ENCODE measurements at places on chromosomes 16 and 17.
A peak's percentile ranks its signal among the peaks of the same experiment; 100 is the strongest.

DNA sequence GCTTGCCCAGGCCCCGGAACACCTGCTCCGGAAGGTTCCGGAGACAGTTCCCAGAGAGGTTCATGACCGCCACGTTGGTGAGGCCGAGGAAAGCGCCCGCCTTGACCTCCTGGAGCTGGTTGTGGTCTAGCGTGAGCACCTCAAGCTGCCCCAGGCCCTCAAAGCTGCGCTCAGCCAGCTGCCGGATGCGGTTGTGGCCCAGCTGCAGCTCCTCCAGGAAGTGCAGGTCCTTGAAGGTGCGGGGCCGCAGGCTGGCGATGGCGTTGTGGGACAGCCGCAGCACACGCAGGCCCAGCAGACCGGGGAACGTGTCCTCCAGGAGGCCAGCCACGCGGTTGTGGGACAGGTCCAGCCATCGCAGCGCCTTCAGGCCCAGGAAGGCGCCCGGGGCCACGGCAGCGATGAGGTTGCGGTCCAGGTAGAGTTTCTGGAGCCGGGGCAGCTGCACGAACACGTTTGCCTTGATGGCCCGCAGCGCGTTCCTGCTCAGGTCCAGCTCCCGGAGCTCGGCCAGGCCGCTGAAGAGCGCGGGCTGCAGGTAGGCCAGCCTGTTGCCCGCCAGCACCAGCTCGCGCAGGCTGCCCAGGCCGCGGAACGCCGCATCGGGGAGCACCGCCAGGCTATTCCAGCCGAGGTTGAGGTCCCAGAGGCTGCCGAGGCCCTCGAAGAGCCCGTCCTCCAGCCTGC is 2.1 kb downstream of the IGFALS start:
- DNase-seq = no peak

- DNase-seq = no peak
These were observed 285.2 kb downstream of the SEC14L1 start for GRCh38 chr17:77425791-77426641.

DNA sequence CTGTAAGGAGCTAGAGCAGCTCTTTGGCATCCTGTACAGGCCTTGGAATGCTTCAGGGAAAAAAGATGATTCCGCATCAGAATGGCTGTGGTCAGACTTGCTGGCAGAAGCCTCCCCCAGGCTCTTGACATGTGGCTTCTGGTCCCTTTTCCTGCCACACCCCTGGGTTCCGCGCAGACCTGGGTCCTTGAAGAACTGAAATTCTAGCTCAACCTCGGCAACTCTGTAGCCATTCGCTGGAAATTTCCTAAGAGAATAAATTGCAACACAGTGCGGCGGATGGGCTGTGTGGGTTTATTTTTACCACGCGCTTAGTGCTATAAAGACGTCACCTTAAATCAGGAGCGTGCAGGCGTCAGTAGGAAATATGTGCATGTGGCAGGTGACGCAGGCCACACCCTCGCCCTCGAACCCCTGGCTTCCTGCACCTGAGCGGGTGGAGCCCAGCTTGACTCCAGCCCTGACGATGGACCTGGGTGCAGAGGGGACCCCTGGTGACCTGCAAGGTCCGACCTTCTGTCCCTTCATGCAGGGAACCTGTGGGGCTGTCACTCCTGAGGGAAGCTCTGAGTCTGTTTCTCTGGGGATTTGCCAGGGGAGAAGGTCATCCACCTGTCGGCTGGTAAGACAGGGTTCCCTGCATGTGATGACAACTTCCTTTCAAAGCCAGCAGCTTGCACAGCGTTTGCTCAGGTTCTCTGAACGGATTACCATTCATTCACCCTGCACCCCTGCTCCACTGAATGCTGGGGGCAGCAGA is 46.3 kb downstream of the METRNL start:
- DNase-seq = peak; percentile 14

DNA sequence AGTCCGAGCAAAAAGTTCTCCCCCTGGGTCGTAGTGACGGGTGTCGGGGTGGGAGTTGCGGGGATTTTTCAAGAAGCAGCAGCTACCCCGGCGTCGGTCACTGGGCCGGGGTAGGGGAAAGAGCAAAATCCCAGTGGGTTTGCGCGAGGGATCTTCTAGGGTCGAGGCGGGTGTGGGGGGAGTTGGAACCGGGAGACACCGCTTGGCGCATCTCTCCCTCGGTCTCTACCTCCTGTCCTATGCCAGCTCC is 2.3 kb upstream of the UBTF start:
- no peak for DNase-seq

DNA sequence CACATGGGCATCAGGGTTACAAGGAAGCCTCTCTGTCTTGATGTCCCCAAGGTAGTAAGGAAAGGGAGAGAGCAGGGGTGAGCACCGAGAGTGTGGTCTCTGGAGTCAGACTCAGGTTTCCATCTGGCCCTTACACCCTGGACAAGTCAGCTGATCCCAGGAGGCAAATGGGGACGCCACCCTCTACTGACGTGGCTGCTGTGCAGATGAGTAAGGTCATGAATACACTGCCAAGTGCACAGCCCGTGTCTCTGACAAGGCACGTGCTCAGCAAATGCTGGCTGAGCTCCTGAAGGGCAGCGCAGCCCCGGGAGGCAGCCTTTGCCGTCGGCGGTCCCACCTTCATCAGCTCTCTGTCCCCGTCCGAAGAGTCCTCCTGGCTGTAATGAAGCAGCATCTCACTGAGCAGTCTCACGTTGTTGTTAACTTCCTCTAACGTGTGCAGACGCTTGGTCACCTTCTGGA is 19.4 kb downstream of the GGA3 start:
- DNase-seq = no peak

GRCh38 chr17:66904760-66905624 is 59.5 kb upstream of the CACNG4 start:
- no peak for DNase-seq

GRCh38 chr16:10787304-10787703 is 31.3 kb downstream of the TVP23A start:
- no peak for DNase-seq

- DNase-seq = no peak
These were observed 381.0 kb upstream of the TNRC6C start for GRCh38 chr17:77577491-77577890.

- DNase-seq = no peak
These were observed 384.9 kb upstream of the SOX9 start for GRCh38 chr17:71735893-71736292.

DNA sequence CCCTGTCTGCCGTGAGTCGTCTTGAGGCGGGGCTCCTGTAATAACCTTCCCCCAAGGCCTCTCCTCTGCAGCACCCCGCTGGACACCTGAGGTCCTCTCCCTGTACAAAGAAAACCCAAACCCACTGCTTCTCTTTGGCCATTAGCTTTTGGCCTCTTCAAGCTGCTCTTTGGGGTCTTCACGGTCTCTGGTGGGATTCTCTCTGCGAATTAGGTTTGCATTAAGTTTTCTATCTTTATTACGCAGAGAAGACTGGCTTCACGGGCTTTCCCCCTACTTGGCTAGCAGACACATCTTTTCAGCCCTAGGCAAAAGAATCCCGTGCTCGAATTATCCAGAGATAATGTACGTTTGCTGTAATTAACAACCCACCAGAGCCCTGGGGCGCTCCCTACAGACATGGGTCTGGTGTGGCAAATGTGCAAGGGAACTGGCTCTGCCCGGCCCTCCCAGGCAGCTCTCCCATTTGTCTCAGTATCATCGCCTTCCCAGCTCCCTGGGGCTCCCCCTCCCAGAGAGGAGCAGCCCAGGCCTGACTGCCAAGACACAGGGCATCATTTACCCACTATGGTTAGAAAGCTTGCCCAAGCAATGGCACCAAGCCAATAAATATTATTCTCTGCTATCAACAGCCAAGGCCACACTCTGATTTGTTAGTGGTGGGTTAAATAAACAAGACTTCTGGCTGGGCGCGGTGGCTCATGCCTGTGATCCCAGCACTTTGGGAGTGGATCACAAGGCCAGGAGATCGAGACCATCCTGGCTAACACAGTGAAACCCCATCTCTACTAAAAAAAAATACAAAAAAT is 24.7 kb upstream of the KLHDC4 start:
- no peak for DNase-seq

DNA sequence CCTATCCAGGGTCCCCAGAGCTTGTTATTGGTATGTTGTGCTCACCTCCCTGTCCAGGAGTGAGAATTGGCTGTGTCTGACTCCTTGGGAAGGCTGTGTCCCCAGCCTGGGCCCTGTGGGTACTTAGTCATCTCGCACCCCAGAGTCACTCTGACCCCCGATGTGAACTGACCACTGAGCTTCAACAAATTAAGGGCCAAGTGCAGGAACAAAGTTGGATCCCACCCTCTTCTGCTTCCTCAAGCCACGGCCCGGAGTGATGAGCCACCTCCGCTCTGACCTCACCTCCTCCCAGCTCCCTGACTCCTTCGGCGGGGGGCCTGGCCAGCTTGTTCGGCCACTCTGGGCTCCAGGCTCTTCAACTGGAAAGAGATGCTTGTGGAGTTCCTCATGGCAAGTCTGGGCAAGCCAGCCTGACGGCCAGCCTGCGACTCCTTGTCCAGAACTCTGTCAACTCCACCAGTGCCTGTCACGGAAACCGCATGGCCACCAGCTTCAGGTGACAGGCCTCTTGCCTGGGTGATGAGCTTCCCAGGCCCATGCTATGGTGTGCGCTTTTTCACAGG is 22.3 kb upstream of the MPRIP start:
- DNase-seq = no peak

DNA sequence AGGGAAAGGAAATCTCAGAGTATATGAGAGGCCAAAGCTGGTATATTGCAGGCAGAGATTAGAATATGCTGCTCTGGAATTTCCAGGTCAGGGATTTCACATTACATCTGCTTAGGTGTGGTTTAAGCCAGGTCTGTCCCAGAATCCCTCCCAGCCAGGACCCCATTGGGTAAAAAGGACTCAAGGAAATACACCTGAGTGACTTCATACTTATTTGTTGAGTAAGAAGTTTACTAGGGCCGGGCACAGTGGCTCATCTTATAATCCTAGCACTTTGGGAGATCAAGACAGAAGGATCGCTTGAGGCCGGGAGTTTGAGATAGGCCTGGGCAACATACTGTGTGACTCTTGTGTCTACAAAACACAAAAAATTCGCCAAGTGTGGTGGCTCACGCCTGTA is 7.2 kb downstream of the PIPOX start:
- DNase-seq = no peak

- DNase-seq = no peak
These were observed 84.1 kb downstream of the SHISA9 start for GRCh38 chr16:12985516-12985915.

GRCh38 chr17:46842835-46843234 is 8.5 kb upstream of the WNT9B start:
- no peak for DNase-seq

- DNase-seq = no peak
These were observed 5.0 kb upstream of the SDR42E1 start for GRCh38 chr16:82016263-82016662.

DNA sequence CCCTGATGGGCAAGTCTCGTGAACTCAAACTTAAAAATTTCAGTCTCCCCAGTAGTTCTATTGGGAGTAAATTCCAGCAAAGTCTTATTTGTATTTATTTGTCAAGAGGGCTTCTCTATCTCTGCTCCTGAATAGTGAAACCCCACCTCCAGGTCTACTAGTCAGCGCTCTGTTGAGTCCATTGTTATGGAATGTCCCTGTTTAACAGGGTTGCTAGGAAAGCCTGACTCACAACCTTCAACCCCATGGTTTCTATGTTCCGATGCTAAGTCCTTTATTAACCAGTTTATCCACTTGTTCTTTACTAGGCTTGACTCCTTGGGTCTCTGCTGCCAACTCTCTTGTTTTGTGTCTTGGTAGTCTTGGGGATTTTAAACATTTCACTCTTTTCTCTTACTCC is 250.7 kb upstream of the MYOCD start:
- no peak for DNase-seq

GRCh38 chr17:50469671-50470305 is 1.1 kb upstream of the CHAD start:
- DNase-seq = no peak

DNA sequence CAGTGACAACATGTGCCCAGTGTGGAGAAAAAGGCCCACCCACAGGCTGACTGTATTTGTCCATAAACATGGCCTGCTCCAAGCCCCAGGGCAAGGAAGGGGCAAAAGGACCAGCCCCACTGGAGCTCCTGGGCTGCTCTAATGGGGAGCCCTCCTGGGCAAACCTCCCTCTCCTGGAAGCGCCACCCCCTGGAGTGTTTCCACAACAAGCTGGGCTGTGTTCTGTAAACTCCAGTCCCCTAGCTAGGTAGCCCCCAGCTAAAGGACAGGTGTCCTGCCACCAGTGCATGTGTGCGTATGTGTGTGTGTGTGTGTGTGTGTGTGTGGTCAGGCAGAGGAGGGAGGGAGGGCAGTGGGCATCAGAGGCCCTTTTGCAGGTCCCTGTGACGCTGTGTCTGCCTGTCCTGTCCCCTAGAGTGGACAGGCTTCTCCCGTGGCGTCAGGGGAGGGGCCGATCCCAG is 11.3 kb upstream of the STAC2 start:
- DNase-seq = no peak

DNA sequence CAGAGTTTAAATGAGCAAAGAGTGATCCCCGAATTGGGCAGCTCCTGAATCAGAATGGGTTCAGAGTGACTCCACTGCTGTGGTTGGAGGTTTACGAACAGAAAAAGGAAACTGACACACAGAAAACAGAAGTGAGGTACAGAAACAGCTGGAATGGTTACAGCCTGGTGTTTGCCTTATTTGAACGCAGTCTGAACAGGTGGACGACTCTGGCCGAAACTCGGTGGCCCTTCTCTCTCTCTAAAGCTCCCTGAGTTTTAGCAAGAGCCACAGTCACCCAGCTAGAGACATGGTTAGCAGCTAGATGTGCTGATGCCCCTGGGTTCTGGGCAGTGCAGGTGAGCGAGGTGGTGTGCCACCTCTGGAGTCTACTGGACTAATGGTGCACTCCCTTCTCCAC is 54.2 kb upstream of the ATP2A3 start:
- no peak for DNase-seq

- no peak for DNase-seq
These were observed 299.9 kb downstream of the WWOX start for GRCh38 chr16:78399384-78399783.

- no peak for DNase-seq
These were observed 45.6 kb downstream of the RMI2 start for GRCh38 chr16:11390573-11391495.

GRCh38 chr16:57637965-57638364 is 9.5 kb downstream of the ADGRG1 start:
- DNase-seq = no peak

DNA sequence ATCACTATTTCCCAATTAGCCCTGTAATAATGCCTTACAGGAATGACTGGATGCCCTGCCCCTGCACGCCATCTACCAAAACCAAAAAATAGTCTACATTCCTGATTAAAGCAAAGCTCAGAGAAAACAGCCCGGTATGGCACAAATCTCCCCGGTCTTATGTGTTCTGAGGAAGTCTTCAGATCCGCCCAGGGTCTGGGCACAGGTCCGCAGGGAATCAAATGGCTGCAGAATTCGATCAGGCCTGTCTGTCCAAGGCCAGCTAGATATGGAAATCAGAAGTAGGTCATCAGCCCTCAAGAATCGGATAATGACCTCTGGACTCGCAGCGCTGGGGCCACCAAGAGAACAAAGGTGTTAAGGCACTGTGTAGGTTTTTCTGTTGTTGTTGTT is 171.0 kb downstream of the ZFHX3 start:
- DNase-seq = no peak

DNA sequence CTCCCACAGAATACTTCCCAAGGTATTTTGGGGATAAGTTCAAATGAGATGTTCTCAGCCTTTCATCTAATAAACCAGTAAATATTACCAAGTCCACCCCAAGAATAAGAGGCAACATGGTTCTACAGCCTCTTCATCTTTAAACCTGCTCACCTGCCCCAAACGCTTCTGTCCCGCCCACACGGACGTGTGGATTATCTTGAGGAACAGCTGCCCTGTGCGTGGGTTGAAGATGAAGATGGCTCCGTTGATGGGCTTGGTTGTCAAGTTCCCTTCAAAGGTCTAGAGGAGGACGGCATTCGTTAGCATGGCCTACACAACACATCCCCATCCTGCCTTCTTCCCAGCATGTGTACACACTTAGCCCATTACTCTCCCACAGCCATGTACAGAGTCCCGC is 8.4 kb upstream of the RILP start:
- no peak for DNase-seq

Measured in CD4-positive, CD25-positive, alpha-beta regulatory T cell (primary cell).